ENCODE measurements at places on chromosomes 13 and 19.

DNA sequence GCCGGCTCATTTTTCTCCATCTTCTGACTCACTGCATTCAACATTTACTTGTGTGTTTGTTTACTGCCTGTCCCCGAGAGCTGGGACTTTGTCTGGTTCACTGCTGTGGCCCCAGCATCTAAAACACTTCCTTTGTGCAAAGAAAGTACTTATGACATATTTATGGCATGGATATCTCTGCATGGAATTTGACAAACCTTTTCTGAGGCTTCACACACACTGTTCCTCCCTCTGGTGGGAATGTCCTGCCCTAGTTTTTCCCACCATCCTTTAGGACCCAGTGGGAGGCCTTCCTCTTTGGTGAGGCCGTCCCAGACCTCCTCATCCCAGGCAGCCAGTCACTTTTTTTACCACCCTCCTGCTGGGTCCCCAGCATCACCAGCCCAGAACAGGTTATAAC is 1.4 kb upstream of the SRRM5 start:
- no peak for DNase-seq

- peak; percentile 71 for DNase-seq
Measured at GRCh38 chr19:4369109-4369887, 25.9 kb downstream of the MPND start.

GRCh38 chr13:64684685-64685431 is 2545.3 kb downstream of the PCDH9 start:
- no peak for DNase-seq

DNA sequence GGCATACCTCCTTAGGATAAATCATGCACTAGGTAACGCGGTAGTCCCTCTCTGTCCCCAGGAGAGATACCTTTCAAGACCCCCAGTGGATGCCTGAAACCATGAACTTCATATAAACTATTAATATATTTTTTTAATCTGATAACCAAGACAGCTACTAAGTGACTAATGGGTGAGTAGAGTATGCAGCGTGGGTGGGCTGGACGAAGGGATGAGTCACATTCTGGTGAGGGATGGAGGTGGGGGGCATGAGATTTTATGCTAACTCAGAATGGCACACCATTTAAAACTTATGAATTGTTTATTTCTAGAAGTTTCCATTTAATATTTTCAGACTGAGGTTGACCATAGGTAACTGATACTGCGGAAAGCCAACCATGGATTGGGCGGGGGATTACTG is 46.2 kb downstream of the CDK8 start:
- no peak for DNase-seq
